ENCODE measurements at places on chromosomes 2 and 18.

GRCh38 chr2:63050334-63051041, at the start of gene OTX1:
TSS of gene OTX1 (plus strand) at chr2:63050830. CDS start at chr2:63052991, 2,161 bp downstream.
- DNase-seq, result no peak

DNA sequence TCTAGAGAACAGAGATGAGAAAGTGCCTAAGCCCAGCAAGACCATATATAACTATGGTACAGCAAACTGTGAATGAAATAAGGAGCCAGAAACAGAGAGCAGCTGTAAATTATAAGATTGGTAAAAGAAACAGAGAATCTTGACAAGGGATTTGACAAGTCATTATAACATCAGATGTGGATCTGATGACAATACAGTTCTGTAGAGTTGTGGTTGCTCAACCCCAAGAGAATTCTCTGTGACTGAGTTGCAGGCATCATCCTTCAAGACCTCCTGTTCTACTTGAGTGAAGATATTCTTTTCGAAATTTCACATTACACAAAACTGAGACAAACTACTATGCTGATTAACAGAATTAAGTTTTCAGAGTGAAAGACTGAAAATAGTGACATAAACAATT, 343.1 kb upstream of the SLC39A10 start:
- no peak for DNase-seq

- no peak for DNase-seq
These were observed 2.4 kb downstream of the DNAJB2 start for GRCh38 chr2:219281588-219281987.

DNA sequence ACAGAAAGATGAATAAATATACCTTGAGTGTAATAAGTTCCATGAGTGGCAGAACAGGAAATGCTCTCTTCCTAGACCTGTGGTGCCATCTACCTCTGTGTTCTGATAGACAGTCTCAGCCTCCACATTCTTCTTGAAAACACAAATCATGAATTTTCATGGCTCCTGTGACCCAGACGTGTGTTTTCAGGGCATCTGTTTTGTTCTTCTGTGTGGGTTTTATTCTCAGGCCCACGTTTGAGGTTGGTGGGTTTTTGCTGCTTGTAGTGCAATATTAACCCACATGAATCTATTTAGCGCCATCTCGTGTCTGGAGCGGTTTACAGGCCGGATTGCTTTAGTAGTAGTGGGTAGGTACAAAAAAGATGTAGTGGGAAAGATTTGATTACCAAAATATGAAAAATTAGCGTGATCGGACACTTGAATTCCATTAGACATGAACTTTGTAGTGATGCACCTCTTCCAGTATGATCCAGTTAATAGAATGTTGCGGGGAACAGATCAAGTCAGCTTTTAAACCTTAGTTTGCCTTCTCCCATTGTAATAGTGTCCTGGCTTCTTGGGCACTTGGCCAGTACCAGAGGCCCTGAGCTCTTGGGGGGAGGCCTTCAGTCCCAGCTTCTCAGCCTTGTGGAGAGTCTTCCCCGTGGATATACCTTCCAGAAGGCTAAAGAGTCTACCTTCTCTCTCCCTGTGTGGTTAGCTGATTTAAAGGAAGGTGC, 256.5 kb downstream of the TPGS2 start:
- DNase-seq, result no peak

DNA sequence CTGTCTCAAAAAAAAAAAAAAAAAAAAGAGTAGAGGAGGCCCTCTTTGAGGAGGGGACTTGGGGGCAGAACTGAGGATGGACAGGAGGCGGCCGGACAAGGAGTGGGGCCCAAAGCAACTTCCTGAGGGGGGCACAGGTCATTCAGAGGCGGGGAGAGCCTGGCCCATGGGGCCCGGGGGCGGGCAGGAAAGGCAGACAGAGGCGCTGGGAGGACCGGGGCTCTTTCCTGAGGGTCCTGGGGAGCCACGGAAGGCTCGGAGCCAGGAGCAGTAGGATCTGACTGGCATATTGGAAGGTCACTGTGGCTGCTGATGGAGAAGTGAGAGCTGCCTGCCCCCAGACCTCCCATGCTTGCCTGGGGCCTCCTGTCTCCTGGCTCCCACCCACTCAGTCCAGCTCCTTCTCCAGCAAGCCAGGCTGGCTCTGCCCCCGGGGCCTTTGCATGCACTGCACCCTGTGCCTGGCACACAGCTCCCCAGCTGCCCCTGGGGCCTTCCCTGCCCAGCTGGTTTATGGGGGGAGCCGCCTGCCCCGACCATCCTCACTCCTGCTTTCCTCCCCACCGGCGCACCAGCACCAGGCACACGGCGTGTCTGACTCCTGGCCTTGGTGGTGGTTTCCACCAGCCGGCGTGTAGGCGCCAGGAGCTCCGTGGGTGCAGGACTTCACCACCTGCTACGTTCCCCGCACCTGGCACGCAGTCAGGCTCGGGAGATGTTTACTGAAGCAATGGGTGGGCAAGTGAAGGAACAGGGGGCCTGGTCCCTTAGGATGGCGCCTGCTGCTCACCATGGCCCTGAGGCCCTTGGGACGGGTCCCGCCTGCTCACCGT, 5.6 kb downstream of the ESPNL start:
- no peak for DNase-seq

GRCh38 chr2:126663184-126663963, 7.4 kb downstream of the GYPC start:
- no peak for DNase-seq

GRCh38 chr2:184628051-184628450, 29.7 kb downstream of the ZNF804A start:
- no peak for DNase-seq

DNA sequence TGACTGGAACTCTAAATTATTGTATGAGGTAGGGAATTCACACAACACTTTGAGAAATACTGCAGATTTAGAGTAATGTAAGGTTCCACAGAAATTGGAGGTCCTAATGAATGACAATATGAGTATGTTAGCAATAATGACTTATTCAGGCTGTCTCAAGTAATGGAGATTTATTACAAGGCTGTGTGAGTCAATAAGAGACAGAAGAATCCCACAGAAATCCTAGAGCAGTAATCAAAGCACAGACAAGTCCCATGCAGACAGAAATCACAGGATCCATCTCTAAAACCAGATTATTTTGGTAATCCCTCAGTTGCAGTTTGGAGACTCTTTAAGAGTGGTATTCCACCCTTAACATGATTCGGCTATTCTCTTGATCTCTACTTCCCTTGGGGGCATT, 83.6 kb downstream of the FAM161A start:
- DNase-seq, result no peak

DNA sequence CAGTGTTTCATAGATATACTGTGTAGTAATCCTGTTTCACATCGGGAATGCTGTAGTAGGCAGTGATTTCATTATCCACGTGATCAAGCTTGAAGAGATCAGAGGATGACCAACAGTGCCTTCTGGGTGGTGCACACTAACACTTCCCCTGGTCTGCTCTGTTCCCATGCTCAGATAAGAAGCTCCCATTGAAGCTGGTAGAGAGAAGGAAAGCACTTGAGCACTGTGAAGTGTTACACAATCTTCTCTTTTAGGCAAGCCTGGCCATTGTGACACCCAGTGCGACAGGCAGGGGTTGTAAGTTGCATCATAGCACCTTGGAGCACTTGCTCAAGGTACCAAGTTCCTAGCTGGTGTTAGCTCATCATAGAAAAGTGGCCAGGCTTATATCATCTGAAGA, 30.6 kb upstream of the GPD2 start:
- no peak for DNase-seq

DNA sequence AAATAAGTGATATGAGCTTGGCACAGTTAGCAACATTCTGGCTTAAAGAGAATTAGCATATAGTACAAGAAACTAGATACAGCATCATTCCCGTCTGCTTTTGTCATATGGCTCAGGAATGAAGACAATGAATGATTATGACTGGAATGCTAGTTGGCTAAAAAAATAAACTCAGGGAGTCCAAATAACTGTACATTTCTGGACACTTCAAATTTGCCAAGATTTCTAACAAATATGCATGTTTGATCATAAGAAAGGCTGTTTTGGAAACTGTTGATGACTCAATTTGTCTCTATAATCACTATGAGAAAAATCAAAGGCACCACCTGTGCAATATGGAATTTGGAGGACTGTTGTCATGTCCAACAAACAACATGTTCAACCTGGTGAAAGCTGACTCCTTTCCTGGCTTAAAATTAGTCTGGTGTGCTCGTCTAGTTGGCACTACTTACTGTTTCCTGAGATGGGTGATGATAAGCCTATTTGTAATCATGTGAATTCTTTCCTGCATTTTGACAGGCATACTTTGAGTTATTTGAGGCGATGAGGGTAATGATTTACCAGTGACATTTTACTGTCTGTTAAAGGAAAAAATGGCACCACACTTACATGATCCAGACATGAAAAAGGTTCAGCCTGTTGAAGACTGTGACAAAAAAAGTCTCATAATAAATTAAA, 133.9 kb upstream of the CDH20 start:
- DNase-seq, result no peak

GRCh38 chr2:195861821-195862220, 204.8 kb downstream of the SLC39A10 start:
- no peak for DNase-seq

GRCh38 chr18:23422751-23423418, 30.2 kb upstream of the RIOK3 start:
- DNase-seq, result no peak

- no peak for DNase-seq
These were observed 28.8 kb downstream of the SLC40A1 start for GRCh38 chr2:189551808-189552207.

- no peak for DNase-seq
These were observed 162.9 kb downstream of the MTCL1 start for GRCh38 chr18:8868276-8868675.

- DNase-seq, result no peak
These were observed 862.4 kb upstream of the ACVR2A start for GRCh38 chr2:146982393-146982846.

DNA sequence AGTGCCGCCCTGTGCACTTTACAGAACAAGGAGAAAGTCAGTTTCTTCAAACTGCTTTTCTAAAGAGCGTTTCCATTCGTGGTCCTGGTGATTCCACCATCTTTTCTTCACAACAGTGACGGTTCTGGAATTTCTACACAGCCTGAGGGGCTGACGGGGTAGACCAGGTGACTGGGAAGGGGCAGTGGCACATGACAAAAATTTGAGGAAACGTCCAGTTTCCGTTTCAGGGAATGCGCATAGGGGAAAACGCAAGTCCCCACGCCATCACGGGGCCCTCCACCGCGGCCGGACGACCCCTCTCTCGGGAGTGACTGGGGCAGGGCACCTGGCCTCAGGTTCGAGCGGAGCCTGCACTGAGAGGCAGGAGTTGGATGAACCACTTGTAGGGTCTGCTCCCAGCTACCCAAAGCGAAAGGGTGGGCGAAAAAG, 980 bp upstream of the SPTBN1 start:
- no peak for DNase-seq

GRCh38 chr2:232569541-232569940, 19.1 kb downstream of the EIF4E2 start:
- no peak for DNase-seq

- peak; percentile 51 for DNase-seq
These were observed 384.0 kb downstream of the NBAS start for GRCh38 chr2:15177103-15177502.

- DNase-seq, result no peak
These were observed 15.0 kb downstream of the SLC3A1 start for GRCh38 chr2:44290261-44290660.

DNA sequence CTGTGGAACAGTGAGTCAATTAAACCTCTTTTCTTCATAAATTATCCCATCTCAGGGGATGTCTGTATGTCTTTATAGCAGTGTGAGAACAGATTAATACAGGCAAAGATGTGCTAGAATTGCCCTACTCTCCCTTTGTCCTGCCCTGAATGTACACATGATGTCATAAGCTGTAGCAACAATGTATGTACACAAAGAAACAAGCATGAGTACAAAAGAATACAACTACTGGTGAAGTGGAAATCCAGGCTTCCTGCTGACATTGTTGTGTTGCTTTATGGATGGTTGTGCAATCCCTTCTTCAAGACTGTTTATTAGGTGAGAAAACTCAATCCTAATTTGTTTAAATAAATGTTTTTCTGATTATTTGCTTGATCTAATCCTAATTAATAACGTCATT, 446.6 kb downstream of the DSC3 start:
- no peak for DNase-seq

DNA sequence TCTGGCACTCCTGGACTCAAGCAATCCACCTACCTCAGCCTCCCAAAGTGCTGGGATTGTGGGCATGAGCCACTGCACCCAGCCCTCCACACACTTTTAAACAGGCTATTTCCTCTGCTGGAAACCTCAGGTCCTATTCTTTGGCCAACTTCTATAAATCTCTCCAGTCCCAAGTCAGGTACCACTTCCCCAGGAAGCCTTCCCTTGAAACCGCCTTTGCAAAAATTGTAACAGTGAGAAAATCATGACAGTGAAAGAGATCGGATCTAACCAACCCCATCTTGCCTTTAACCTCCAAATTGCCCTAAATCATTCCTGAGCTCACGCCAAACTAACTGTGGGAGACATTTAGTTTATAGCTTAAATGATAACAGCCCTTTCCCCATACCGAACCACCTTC, 67.3 kb upstream of the CABLES1 start:
- DNase-seq, result no peak

DNA sequence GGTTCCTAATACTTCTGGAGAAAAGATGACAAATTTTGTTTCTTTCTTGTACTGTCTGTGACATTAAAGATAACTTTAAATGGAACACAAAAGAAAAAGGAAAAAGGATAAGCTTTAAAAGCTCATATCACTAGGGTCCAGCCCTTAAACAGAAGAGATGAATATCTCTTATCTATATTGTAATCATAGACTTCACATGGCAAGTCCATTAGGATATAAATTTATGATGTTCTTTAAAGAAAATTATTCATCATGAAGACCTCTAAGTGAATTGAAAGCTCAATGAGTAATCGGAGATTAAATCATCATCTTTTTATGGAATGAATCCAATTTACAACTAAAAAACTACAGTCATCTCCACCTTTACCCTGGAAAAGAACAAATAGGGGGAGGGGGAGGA, 111.6 kb upstream of the SATB2 start:
- no peak for DNase-seq

DNA sequence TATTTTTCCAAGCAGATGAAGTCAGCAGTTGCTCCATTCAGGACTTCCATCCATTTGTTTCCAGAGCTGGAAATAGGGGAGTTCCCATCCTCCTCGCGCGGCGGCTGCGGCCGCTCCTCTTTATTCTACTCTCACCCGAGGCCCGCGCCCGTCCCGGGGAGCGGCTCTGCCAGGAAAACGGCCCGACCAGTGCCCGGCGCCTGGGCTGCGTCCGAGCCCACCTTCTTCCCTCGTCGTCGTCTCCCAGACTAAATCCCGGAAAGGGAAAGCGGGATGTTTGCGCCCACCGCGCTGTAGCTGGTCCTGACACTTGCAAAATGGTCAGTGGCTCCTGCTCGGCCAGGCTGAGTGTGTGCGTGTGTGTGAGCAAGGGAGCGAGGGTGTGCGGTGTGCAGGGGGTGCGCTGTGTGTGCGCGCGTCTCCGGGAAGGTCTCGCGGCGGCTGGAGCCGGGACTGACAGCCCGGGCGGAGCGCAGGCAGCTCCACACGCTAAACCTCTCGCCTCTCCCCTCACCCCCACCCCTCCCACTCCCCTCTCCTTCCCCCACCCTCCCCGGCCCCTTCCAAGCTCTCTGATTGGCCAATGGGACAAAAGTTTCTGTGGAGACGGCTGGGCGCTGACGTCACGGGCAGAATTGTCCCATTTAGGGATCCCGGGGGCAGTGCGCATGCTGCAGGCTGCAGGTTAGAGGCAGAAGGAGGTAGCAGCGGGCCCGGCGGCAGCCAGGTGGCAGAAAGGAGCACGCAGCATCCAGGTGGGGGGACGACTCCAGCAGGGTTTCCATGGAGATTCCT, at the start of gene NOL4:
Gene NOL4, minus strand, starts transcription at position 491 of the 795 bp plus-strand sequence. CDS start 1,660 bp downstream, outside the sequence.
- no peak for DNase-seq

- DNase-seq, result no peak
These were observed 98.0 kb upstream of the ZSWIM2 start for GRCh38 chr2:186946896-186947467.
